ENCODE measurements at places on chromosomes 3 and 15.

DNA sequence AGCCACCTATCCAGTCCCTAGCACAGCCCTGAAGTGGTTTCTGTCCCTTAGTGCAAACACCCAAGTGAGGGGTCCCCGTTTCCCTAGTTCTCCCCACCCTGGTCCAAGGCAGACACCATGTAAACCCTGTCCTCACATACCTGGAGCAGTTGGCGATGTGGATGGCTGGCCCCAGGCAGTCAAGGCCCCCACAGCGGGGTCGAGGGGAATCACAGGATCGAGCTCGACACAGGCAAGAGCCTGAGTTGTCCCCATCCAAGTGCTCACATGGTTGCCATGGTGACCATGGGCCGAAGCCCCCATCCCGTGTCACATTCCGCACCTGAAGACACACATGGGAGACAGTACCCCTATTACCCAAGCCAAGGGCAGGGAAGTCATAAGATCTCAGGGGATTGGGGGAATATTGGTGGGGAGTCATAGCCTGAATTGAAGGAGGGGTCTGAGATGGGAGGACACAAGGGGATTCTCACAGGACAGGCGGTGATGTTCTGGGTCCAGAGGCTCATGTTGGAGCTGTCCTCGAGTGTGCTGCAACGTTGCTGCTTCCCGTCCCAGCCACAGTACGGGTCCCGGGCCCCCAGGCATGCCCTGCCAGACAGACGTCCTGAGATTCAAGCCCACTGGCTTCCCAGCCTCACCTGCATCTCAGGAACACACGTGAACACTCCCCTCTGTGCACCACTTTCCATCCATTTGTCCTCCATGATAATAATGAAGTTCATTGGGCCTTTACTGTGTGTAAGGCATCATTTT lies 112.1 kb downstream of the SEMA5B start:
- DNase-seq, result no peak

- DNase-seq, result no peak
Measured at GRCh38 chr3:107468782-107469181, 54.0 kb upstream of the BBX start.

GRCh38 chr3:108554913-108555571 lies 34.2 kb downstream of the CIP2A start:
- DNase-seq, result no peak

DNA sequence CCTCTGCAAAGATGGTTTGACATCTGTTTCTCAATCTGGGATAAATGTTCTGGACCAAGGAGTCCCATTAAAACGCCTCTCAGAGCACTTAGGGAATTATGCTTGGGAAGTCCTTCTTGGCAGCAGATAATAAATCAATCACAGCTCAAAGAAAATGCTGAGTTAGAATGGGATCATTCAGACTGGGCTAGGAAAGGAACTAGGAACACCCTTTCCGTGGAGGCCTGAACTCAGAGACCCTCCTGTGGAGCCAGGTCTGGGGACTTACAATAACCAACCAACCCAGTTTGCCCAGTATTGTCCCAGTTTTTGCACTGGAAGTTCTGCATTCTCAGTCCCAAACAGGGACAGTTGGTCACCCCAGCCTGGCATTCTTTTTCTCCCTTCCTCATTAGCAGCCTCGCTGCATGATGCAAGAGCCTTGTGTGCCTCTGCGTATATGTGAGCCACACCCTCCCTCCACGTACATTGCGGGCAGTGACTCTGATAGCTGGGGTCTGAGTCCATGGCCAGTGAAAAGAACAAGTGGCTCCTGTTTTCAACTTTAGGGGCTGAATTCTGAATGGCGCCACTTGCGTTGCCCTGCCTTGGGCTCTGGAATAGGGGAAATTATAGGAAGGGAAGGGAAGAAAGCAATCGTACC lies 88.7 kb downstream of the SEMA5B start:
- no peak for DNase-seq

DNA sequence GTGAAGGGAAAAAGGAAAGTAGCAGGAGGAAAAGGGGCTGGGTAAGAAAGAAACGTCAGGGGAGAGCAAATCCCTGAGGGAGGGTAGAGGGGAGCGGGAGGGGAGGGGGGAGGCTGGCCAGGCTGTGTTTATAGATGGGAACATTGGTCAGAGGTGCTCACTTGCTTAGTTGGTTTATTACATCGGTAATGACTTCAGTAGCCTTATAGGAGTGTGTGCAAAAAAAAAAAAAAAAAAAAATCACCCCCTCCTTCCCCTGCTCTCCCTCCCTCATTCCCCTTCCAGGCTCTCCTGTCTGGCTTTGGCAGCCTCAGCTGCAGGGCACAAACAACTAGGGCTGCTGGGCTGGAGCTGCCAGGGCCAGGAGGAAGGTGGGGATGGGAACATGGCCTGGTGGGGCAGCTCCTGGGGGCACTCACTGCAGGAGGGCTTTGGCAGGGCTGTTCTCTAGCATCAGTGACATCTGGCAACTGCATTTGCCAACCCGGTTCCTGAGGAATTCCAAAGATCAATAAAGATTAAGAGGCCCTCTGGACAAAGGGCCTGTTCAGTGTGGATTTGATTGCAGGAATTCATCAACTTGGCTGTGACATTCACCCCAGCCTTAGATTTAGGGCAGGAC lies 334.5 kb upstream of the FRG2C start:
- DNase-seq, result no peak

DNA sequence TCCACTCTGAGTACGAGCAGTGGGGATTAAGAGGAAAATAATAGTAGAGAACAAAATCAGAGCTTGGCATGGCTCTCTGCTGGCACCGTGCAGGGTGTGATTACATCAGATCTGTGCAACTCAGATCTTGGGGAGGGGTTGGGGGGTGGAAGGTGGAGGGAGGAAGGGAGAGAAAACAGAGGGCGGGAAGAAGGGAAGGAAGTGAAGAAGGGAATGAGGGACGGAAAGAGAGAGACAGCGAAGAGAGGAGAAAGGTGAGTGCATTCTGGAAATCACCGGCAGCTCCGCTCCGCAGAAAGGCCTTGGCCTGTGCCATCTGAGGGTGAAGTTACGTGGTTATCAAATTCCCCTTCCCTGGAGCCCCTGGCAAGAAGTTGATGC lies 31.0 kb upstream of the ADAMTS17 start:
- no peak for DNase-seq

- no peak for DNase-seq
Measured at GRCh38 chr3:62208385-62208784, 165.0 kb downstream of the FEZF2 start.

DNA sequence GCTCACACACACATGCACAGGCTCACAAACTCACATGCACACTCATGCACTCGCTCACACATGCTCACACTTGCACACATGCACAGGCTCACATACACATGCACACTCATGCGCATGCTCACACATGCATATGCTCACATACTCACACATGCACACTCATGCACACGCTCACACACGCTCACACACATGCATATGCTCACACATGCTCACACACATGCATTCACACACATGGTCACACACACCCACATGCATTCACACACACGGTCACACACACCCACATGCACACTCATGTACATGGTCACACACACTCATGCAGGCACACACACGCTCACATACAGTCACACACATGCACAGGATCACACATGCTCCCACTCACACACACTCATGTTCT lies 132.8 kb upstream of the SMAD3 start:
- no peak for DNase-seq

GRCh38 chr3:136136454-136136853 lies 59.7 kb downstream of the MSL2 start:
- DNase-seq, result no peak

DNA sequence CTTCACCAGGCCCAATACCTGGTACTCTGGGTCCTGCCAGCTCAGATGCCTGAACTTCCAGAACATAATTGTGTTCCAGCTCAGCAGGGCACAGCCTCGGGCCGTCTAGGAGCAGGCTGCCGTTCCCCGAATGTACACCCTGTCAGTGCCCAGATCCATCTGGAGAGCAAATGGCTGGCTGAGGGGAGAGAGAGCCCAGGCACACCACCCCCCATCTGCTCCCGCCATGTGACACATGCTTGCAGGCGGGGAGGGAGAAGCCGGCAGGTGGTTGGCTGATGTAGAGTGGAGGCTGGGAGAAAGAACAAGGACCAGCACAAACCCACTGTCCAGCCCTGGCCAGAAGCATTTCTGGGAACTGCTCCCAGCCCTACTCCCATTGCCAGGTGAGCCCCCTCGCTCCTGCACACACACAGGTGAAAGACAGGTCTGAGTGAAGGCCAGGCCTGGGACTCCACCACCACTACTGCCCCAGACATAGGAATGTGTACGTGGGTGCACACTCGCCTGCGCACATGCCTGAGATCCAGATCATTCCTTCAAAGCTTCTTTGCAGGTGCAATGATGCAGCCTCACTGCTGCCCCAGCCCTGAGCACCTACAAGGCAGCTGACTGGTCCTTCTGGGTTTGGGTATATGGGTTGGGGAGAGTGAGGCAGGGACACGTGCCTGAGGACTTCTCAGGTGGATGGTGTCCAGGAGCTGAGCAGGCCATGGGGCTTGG lies 53.5 kb downstream of the SEMA5B start:
- peak; percentile 95 for DNase-seq

DNA sequence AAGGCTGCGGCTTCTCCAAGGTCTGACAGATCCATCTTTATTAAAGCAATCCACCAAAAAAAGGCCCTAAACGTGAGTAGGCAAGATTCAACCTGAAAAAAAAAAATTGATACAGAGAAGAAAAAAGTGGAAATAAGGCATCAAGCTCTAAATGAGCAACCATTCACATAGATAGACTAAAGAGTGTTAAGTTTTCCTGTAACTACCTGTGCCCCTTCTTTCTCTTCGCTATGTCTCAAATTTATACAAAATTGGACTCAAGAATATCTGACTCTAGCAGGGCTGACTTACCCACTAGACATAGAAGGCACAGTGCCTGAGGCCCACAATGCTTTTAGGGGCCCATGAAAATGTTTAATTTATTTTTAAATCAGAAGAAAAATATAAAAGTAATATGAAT lies at the start of gene MYH15:
Gene MYH15 (minus strand): TSS at position 101 of the 400 bp plus-strand sequence. CDS start 66 bp downstream, at position 35.
- no peak for DNase-seq

DNA sequence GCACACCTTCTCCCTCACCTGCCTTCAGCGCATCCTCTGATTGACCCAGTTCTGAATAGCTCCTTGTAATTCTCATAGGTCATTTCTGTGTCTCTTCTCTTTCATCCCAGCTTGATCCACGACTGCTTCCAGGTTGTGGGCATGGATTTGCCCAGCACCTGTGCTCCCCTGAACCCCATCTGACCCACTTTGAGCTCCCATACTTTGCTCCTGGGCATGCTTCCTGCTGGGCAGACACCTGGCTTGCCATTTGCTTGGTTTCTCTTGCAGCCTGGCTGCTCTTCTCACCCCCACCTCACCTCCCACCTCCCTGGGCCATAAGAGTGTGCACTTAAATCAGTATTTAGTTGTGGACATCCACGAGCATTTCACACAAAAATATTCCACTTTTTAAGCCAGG lies 635.5 kb downstream of the TBL1XR1 start:
- peak; percentile 92 for DNase-seq

DNA sequence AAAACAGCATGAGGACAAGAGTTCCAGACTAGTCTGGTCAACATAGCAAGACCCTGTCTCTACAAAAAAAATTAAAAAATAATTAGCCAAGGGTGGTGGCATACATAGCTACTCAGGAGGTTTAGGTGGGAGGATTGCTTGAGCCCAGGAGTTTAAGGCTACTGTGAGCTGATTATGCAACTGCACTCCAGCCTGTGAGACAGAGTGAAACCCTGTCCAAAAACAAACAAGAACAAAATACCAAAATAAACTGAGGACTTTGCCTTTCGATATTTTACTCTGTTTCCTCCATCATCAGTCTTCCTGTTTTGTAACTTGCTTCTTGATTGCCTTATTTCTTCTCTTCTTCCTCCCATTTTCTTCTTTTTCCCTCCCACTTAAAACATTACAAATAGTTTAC lies 504.4 kb downstream of the ROBO1 start:
- DNase-seq, result no peak

DNA sequence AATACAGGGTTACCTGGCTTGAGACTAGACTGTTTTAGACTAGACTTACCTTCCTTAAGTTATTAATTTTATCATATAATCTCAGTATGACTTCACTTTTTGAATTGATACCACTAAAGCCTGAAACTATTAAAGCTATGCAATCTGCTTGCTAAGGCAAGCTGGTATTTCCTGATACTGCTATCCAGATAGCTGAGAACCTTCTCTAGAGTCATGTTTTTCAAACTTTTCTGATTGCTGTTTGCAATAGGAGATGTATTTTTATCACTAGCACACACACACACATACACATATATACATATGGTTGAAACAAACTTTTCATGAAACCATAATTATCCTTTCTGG lies 9.3 kb upstream of the MAGI1 start:
- no peak for DNase-seq

- DNase-seq, result no peak
Measured at GRCh38 chr3:122076491-122077292, 21.5 kb downstream of the CD86 start.

DNA sequence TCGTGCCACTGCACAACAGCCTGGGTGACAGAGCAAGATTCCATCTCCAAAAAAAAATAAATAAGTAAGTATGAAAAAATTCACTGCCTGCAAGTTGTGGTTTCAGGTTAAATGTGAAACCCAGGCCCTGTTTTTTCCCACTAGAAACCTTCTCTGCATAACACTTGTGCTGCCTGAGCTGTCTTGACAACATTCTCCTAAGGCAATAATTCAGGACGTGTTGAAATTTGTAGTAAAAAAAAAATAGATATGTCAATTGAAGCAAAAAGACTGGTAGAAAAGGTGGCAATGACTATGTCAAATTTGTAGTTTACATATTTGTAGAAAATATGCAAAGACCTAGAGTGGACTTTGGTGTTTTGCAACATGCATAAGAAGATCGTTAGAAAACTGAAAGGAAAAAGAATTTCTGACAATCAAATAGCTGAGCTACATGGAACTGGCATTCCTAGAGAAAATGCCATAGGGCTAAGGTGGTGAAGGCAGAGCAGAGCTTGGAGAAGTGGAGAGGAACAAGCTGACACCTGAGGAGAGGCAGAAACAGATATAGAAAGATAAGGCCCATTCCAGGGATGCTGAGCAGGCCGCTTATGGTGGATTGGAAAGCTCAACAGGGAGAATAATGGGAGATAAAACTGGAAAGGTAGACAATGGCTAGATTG lies 150.2 kb downstream of the PLCH1 start:
- no peak for DNase-seq

DNA sequence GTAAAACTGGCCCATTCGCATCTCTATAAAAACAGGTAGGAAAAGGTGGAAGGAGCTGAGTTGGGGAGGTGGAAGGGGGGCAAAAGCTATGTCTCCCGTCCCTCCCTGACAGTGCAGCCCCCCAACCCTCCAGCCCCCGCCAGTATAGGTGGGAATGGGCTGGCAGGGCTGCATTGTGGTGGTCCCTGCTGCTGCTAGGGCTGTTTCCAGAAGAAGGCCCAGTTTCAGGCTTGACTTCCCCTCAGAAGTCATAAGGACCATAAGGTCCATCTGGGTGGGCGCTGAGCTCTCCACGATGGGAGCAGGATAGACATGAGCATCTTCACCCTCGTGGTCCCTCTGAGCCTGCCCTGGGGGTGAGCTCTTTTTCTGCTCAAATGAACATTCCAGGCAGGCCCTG lies 44.2 kb downstream of the APBA2 start:
- DNase-seq, result no peak

DNA sequence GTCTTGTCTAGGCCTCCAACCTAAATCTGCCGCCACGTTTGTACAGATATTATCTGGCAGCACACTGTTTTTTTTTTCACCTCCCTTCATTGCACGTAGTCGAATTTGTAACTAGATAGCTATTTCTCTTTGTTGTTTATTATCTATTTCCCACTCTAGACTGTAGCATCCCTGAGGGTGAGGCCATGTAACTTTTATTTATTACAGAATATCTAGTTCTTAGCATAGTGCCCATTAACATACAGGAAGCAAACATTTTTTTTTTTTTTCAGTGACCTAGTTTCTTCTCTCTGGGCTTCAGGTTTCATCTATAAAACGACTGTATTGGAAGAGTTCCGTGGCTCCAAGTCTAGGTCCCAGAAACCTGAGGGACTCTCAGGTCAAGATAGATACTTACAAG lies 354.3 kb downstream of the FGF12 start:
- DNase-seq, result no peak
